ENCODE measurements at places on chromosomes 5 and 9.
A peak's percentile ranks its signal among the peaks of the same experiment; 100 is the strongest.

- DNase-seq: no peak
Measured at GRCh38 chr5:157540707-157541446, 34.7 kb downstream of the ADAM19 start.

- peak; percentile 56 for DNase-seq
Measured at GRCh38 chr5:123545506-123545905, 33.5 kb downstream of the CSNK1G3 start.

DNA sequence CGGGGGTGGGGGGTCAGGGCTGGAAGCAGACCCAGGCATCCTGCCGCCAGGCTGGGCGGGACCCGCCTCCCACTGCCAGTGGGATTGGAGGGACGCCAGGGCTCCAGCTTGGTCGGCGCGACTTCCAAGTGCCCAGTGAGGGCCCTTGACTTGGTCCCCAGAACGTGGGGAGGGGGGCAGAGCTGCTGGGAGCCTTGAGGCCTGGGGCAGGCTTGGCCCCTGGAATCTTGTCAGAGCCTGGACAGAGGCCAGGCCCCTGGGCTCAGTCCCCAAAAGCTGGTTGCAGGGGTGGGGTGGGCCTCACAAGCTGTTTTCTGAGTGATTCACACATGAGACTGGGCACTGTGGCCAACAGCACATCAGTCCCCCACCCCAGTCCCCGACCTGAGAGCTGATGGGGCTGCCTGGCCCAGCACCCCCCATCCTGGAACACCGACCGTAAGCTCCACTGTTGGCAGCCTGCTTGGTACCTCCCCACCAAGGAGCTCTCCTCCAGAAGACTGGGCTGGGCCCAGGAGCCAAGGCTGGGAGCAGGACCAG, 526 bp downstream of the CLIC3 start:
- no peak for DNase-seq

GRCh38 chr5:89471115-89471514, 588.1 kb upstream of the MEF2C start:
- DNase-seq: no peak

- no peak for DNase-seq
Measured at GRCh38 chr9:131589124-131589711, 43.9 kb downstream of the PRRT1B start.

DNA sequence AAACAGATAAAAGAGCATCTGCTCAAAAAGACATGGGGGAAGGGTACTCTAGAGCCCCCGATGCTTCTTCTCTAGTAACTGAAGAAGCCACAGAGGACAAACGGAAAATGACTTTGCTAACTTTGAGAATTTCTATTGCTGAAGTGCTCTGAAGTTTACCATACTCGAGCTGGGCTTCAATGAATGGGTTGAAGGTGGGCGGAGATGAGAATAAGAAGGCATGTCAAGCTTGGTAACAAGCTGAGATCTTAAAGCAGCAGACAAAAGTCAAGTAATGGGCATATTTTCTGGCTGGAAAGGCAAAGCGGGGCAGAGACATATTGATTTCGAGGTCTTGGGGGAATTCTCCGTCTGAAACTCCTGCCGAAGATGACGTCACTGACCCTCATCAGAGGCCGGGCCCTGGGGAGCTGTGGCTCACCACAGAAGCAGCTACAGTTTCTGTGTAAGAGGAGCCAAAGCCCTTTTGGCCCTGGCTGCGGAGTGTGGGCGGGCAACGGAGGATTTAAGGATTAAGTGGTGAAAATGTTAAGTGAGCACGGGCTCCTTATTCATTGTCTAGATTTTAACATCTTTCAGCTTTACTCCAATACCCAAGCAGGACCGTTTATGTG, 115.8 kb upstream of the SLIT3 start:
- no peak for DNase-seq

DNA sequence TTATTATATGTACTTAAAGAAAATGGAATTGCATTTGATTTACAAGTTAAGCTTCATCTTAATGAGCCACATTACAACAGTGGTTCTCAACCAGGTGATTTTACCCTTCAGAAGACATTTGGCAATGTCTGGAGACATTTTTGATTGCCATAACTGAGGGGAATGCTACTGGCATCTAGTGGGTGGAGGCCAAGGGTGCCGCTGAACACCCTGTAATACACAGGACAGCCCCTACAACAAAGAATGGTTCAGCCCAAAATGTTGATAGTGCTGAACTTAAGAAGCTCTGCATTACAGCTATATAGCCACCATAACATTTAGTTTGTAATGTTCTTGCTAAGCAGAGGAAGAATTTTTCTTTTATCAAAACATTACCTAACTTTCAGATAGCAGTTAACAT, 103.1 kb downstream of the PAM start:
- no peak for DNase-seq

DNA sequence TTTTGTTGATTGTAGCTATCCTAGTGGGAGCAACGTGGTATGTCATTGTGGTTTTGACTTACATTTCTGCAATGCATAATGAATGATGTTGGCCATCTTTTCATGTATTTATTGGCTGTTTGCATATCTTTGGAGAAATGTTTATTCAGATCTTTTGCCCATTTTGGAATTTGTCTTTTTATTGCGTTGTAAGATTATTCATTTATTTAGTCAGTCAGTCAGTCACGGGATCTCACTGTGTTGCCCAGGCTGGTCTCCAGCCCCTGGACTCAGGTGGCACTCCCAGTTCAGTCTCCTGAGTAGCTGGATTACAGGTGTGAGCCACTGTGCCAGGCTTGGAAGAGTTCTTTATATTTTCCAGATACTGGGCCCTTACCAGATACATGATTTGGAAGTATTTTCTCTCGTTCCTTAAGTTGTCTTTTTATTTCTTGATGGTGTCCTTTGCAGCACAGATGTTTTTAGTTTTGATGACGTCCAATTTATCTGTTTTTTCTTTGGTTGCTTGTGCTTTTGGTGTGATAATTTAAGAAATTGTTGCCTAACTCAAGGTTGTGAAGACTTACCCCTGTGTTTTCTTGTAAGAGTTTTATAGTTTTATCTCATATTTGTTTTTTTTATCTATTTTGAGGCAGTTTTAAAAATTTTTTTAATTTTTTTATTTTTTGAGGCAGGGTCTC, 67.1 kb downstream of the EHMT1 start:
- no peak for DNase-seq

GRCh38 chr5:11062397-11062796, 301.4 kb upstream of the DAP start:
- DNase-seq: no peak

- no peak for DNase-seq
Measured at GRCh38 chr5:64458948-64459347, 46.9 kb upstream of the RGS7BP start.

DNA sequence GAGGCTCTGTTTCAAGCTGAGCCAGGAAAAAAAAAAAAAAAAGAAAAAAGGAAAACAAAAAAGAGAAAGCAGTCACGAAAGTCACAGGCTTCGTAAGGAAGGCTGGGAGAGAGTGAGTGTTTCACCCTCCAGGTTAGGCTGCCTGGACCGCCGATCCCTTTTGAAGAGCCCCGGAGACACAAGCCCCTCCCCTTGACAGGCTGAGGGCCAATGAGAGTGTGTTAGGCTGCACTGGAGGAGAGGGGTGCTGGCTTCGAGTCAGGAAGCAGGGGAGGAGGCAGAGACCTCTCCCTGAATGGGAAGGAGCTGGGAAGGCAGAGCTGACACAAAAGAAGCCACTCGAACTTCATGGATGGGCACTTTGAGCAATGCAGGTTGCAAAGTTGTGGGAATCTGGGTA, at the start of gene NMUR2:
Gene NMUR2, minus strand, starts transcription at position 135 of the 400 bp plus-strand sequence. CDS start 166 bp downstream, outside the sequence.
- no peak for DNase-seq

GRCh38 chr5:163893281-163893680, 387.9 kb downstream of the MAT2B start:
- no peak for DNase-seq

All from NCI-H460 (cell line).